ENCODE measurements at places on chromosomes 2 and 18.

- no peak for DNase-seq
Measured at GRCh38 chr18:40957533-40958070, 997.4 kb upstream of the PIK3C3 start.

- peak; percentile 12 for DNase-seq
Measured at GRCh38 chr18:13487237-13487636, 239.1 kb downstream of the FAM210A start.

- DNase-seq, result no peak
Measured at GRCh38 chr2:7517088-7517487, 599.9 kb downstream of the RNF144A start.

GRCh38 chr2:30915486-30915885 is 108.2 kb upstream of the CAPN13 start:
- DNase-seq, result no peak

GRCh38 chr18:5669585-5669984 is 125.8 kb upstream of the EPB41L3 start:
- DNase-seq, result no peak

GRCh38 chr2:104658144-104658835 is 195.6 kb upstream of the POU3F3 start:
- peak; percentile 8 for DNase-seq

DNA sequence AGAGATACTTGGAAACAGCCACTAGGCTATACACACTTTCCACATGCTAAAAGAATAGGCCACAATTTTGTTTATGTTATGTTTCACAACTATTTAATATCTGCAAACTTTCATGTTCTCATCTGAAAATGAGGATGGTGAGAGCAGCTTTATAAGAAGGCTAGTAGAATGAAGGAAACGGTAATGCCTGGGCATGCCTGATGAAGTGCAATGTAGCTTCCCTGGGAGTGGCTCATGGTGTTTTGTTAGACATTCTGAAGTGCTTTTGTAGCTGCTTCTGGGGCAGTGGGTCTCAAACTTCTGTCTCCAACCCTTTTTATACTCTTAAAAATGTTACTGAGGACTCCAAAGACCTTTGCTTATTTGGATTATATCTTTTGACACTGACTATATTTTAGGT is 193.3 kb upstream of the VWC2L start:
- no peak for DNase-seq

- no peak for DNase-seq
Measured at GRCh38 chr18:48638896-48639771, 100.3 kb downstream of the CTIF start.

GRCh38 chr18:3704556-3705344 is 254.8 kb downstream of the TGIF1 start:
- no peak for DNase-seq

- no peak for DNase-seq
Measured at GRCh38 chr2:96772903-96773671, 12.4 kb downstream of the CNNM4 start.

GRCh38 chr2:37795938-37796337 is 124.5 kb upstream of the CDC42EP3 start:
- no peak for DNase-seq

GRCh38 chr2:230220347-230220969 is 674 bp upstream of the SP110 start:
- no peak for DNase-seq

GRCh38 chr18:36756242-36756641 is 72.6 kb downstream of the TPGS2 start:
- DNase-seq, result no peak

DNA sequence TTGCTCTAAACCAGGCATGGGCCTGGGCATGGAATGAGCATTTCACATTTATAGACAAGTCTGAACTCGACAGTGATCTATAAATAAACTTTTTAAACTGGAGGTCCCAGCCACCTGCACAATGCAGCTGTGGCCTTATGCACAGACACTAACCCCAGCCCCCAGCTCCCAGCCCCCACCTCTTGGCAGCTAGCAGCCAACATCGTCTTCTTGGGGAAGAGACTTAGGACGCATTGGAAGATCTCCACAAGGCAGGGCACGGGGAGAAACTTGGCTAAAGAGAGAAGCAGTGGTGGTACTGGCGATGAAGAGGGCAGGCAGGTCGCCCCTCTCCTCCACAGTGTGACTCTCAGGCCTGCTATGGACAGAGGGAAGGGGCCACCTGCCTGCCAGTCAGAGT is 213.2 kb downstream of the ANAPC1 start:
- DNase-seq, result no peak

DNA sequence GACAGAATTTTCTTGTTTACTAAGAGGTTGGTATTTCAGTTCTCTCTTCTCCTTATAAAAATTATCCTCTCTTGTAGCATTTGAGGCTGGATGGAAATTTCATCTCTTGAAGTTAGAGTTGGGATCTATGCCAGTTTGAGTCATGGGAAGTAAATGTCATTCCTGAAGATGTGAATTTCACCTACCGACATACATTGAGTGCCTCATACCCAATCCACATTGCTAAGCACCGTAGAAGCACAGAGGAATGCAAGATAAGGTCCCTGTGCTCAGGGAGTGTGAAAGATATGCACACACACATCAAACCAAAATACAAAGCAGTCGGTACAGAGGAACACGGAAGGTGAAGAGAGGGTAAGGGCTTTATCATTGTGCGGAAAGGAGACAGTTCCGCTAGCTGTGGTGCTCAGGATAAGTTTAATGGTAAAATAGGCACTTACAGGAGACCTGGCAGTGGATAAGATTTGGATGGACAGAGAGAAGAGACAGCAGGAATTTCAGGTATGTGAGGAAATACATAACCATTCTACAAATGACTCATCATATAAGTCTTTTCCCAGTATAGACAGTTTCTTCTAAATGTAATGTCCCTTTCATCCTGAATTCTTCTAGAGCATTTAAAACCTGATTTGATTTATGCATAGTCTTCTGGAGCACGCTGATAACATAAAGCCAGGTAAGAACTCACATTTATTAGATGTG is 205.3 kb upstream of the ST6GAL2 start:
- DNase-seq, result no peak

- no peak for DNase-seq
Measured at GRCh38 chr2:78068808-78069207, 546.6 kb upstream of the LRRTM4 start.

- DNase-seq, result no peak
Measured at GRCh38 chr2:234864506-234864905, 87.3 kb upstream of the SH3BP4 start.

- DNase-seq, result no peak
Measured at GRCh38 chr2:187168720-187169713, 279.0 kb downstream of the CALCRL start.

DNA sequence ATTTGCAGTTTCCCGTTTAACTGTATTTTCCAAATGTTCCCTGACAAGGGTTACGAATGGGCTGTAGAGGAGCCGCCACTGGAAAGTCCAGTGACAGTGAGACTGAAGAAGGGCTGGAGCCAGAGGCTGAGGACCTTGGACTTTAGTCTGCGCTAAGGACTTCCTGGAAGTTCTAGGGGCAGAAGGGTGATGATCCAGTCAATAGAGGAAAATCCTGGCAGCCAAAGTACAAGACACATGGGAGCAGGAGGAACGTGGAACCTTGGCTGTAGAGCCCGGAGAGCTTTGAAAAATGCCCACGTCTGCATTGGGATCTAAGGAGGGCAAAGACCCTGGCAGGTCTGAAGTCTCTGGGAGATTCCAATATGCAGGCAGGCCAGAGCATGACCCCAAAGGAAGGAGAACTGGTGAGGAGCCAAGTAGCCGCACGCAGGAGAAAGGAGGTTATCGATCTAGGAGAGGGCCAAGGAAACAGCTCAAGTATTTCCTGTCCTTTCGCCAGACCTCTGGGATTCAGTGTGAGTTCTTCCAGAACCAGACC is 28.5 kb downstream of the MBP start:
- DNase-seq, result no peak

DNA sequence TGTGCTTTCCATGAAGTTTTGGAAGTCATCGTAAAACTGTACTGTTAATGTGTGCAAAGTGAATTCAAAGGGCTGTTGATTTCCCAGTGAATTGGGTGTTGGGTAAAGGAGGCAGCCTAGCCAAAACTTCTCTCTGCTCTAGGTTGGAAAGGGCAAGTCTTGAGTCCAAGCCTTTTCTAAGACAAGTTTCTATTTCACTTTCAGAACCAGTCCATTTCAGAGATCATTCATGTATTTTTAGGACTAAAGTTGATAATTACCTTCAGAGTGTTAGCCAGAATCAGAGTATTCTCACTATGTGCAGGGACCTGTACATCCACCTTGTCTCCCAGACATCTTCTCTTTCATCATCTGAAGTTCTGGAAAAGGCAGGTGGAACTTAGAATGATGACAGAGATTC is 636.1 kb upstream of the KLHL29 start:
- no peak for DNase-seq

DNA sequence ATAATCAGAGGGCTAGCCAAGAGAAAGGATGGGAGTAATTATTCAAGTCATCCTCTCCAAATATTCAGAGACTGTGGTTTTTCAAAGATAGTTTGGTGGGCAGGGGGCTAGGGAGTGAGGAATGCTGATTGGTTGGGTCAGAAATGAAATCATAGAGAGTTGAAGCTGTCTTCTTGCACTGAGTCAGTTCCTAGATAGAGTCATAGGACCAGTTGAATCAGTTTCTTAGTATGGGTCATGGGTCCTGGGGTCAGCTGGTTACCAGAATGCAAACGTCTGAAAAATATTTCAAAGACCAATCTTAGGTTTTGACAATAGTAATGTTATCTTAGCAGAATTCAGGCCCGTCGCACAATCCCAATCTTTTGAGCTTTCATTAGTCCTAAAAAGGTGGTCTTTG is 171.4 kb upstream of the SPATS2L start:
- DNase-seq, result no peak

DNA sequence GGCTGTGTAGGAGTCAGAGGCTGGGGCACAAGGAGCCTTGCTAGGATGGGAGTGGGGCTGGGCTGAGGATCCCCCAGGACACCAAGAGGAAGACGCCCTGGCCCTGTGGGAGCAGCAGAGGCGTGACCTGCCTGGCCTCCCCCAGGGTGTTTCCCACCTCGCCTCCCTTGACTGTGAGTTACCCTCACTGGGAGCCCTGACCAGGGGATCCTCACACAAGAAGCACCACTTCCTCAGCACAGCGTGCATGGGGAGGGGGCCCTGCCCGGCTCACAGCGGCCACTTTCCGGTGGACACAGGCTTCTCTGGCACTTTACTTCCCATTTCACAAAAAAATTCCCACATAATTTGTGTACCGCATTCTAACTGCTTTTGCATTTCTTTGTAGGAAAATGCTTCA is 187.7 kb downstream of the EIPR1 start:
- no peak for DNase-seq

DNA sequence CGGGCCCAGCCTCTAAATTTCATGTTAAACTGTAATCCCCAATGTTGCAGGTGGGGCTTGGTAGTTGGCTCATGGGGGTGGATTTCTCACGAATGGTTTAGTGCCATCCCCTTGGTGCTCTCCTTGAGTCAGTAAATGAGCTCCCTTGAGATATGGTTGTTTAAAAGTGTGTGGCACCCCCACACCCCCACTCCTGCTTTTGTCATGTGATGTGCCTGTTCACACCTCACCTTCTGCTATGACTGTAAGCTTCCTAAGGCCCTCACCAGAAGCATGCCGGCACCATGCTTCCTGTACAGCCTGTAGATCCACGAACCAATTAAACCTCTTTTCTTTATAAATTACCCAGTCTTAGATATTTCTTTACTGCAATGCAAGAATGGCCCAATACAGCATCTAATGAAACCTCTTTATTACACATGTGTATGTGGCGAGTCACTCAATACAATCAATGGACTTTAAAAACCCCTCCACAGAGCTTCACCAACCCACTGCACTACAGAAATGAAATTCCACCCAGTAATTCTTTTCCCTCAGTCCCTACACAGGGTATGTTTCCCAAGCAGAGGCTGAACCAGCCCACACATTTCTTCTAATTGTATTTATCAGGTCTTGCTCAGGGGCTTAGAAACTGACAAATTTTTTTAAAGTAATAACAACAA is 47.3 kb downstream of the WDFY1 start:
- no peak for DNase-seq

DNA sequence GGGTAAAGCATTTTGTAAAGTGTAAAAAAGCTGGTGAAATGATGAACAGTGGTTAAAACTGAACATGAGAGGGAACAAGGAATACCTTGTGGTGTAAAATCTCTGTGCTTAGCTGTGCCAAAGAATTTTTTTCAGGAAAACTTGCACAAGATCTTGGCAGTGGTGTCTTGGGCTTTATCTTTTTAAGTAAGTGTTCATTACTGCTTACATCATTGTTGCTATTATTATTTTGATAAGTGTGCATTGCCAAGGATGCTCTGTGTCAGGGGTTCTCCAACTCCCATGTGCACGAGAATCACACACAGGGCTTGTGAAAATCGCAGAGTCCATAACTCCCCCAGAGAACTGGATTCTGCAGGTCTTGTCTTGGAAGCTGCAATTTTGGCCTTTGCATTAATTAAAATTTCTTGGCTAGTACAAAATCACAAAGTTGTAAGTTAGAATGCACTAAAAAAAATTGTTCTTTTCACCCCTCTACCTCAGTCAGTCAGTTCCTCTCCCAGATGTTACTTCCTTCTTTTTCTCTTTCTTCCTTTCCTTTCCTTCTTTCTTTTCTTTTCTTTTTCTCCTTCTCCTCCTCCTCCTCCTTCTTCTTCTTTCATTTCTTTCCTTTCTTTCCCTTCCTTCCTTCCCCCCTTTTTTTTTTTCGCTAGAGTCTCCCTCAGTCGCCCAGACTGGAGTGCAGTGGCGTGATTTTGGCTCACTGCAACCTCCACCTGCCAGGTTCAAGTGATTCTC is 37.8 kb downstream of the GATA6 start:
- no peak for DNase-seq

GRCh38 chr2:209662021-209662420 is 109.6 kb upstream of the UNC80 start:
- DNase-seq, result no peak

DNA sequence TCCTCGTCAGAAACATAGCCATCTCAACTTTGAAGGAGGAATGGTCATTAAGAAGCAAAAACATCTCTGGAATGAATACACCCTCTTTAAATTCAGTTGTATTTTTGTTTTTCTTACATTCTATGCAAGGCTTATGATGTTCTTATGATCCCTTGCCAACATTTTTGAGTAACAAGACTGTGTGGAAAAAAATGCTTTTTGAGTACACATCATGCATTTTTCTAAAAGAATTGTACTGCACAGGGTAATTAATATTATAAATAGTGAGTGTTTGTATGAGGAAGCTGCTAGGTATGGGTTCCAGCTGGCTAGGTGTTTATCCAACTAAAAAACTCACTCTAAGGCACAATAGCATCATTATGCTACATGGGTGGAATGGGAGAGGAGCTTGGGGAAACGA is 59.0 kb upstream of the SPATS2L start:
- no peak for DNase-seq

- DNase-seq, result no peak
Measured at GRCh38 chr2:160303076-160303475, 103.0 kb upstream of the ITGB6 start.

DNA sequence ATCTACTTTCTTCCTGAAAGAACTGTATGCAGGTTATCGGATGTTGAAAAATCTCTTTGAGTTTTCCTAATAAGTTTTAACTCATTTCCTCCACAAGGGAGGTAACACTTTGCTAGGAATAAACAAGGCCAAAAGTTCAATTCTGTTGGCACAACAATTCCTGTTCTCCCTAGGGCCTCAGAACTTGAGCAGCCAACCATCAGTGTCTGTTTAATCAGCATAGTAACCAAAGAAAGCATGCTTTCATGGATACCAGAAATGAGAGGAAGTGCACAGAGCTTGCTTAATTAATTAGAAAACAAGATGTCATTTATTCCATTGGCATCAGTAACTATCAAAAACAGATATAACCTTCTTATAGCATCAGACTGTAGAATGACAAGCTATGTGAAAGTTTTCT is 503.2 kb upstream of the CNTNAP5 start:
- no peak for DNase-seq

Data from T-helper 2 cell (primary cell).